ENCODE measurements at places on chromosomes 3 and 15.

DNA sequence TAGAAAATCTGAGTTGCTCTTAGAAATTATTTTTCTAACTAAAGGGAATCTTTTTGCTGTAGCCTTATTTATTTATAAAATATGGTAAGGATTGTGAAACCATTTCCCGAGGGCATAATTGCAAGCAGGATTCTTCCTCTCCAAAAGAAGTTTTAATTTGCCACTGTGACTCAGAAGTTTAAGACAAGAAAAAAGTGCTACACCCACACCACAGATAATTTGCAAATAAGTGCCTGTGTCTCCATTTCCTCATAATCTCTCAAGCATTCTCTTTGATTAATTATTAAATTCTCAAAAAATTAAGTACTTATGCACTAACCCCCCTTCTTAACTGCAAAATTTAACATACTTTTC, 43.6 kb downstream of the RASA2 start:
- DNase-seq = no peak

DNA sequence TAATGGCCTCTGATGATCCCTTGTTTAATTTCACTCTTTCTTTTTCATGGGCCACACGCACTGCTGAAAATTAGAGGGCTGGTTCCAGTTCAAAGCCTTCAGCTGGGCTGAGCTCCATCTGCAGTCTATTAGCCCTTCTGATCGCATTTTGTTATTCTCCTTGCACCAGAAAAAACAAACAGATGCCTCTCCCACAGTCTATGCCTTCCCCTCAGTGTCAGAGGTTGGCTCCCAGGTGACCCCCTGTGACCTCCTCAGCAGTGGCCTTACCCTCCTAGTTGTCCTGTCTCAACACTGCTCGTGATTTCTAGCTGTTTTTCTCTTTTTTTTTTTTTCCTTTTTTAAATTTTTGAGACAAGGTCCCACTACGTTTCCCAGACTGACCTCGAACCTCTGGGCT, 77.1 kb upstream of the PRTG start:
- no peak for DNase-seq

- DNase-seq = no peak
These were observed 21.9 kb downstream of the ISL2 start for GRCh38 chr15:76358453-76358852.

DNA sequence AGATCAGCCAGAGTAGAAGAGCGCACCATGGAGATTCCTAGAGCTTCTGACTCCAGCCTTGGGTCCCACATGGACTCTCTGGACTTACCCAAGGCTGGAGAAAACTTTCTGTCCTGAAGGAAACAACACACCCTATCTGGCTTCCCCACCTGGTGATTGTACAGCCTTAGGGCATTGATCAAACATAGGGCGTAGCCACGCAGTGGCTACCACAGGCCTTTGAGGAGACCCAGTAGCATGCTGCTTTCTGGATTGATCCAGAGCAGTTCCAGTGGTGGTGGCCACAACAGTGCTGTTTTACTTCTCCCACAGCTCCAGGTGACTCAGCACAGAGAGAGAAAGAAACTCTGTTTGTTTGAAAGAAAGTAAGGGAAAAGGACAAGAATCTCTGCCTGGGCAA, 23.5 kb downstream of the PYDC2 start:
- DNase-seq = no peak

DNA sequence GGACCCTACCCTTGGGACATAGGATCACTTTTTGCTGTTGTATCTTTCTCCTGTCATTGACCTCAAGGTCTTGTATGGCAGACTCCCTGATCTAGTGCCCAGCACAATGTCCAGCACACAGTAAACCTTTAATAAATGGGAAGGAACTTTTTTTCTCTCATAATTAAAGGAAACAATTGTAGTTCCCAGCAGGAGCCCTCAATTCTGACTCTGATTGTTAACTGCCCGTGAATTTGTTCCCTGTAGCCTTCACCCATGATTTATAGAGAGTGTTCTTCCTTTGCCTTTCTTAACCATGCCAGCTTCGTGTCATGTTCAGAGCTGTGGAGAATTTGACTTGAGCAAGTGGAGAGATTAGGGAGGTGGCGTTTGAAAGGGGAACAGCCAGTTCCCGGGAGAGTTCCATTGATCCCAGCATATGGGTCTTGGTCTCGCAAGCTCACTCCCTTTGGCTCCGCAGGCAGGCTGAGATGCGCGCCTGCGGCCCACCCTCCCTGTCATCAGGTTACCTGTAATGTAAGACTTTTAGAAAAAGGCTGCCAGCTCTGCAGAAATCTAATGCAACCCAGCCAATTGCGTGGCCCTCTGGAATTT, 182.6 kb downstream of the TP63 start:
- no peak for DNase-seq

DNA sequence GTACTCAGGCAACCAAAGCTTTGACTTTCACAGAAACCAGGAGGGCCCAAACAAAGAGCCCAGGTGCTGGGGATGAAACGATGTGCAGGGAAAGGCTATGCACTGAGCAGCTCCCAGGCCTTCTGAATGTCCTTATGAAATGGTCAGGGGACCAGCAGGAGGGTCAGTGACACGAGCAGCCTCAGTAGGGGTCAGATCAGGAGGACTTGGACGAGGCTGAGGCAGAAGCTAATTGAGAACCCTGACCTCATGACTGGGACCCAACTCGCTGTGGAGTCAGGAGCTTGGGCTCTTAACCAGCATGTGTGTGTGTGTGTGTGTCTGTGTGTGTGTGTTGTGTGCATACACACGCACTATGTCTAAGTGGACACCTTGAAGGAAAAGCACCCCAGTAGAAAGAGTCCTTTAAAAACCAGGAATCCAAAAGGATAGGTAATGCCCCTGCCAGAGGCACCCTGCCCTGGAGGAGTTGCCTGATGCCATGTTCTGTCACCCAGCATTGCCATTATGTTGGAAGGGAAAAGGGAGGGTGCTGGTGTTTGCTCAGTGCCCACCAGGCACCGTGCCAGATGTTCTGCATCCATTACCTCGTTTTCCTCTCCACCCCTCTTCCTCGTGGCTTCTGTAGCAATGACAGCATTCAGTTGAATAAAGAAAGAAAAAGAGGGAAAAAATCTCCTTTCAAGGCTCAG, 50.9 kb downstream of the CORO2B start:
- no peak for DNase-seq
